ENCODE measurements at places on chromosomes 3 and 15. TPM values are rescaled to one million over a fixed set of nuclear protein-coding genes. Genes with fewer than 3 reads are reported as not detected.

FANCD2OS gene
- total RNA-seq: not detected

GMPS gene
- total RNA-seq: 85.4 TPM

CACNA2D2 gene
- not detected for total RNA-seq

LRRN1 gene
- under 0.01 TPM for total RNA-seq

CCDC13 gene
- total RNA-seq: 0.29 TPM

RPSA gene
- total RNA-seq: 1,241 TPM

CYP8B1 gene
- total RNA-seq: not detected

Measured in smooth muscle cell of trachea (primary cell).